Astrocyte (in vitro differentiated cells and primary cell): ENCODE measurements at places on chromosomes 12 and 14. TPM values are rescaled to one million over a fixed set of nuclear protein-coding genes. Genes with fewer than 3 reads are reported as not detected.

ALX1 gene
- 1.4 and 1.9 TPM in 2 replicates for total RNA-seq

KCNA5 gene
- total RNA-seq: 0.10 TPM in 1 of 2 replicates, not detected in the other

VPS33A gene
- total RNA-seq: 31.6 and 34.3 TPM in 2 replicates

TAS2R13 gene
- total RNA-seq: 0.34 and 0.43 TPM in 2 replicates

SCYL2 gene
- total RNA-seq: 56.2 and 68.7 TPM in 2 replicates

CALM1 gene
- 302 and 347 TPM in 2 replicates for total RNA-seq

MYF6 gene
- total RNA-seq: not detected in 2 replicates

FOXN4 gene
- total RNA-seq: not detected in 2 replicates

ADAM20 gene
- 0.95 and 1.3 TPM in 2 replicates for total RNA-seq

TAS2R42 gene
- not detected in 2 replicates for total RNA-seq

PRPH gene
- not detected in 2 replicates for total RNA-seq

ADCY6 gene
- total RNA-seq: 28.9 and 33.5 TPM in 2 replicates

NRXN3 gene
- 12.6 and 18.0 TPM in 2 replicates for total RNA-seq

SLC38A4 gene
- total RNA-seq: 1.5 and 1.6 TPM in 2 replicates

FAM222A gene
- total RNA-seq: 1.2 and 1.4 TPM in 2 replicates

PTPRB gene
- total RNA-seq: 2.2 and 2.5 TPM in 2 replicates

HOXC6 gene
- not detected in 2 replicates for total RNA-seq

GMFB gene
- total RNA-seq: 69.4 and 73.4 TPM in 2 replicates

LMNTD1 gene
- total RNA-seq: not detected in 2 replicates

ABCC9 gene
- 0.36 and 0.41 TPM in 2 replicates for total RNA-seq

NCOR2 gene
- total RNA-seq: 425 and 489 TPM in 2 replicates

RASSF3 gene
- total RNA-seq: 16.4 and 18.3 TPM in 2 replicates

CPNE6 gene
- not detected in 2 replicates for total RNA-seq

TMEM260 gene
- total RNA-seq: 18.1 and 20.6 TPM in 2 replicates
